Mucosa of descending colon (tissue), 3 donors: ENCODE measurements at places on chromosomes 2 and 18. TPM values are rescaled to one million over a fixed set of nuclear protein-coding genes. Genes with fewer than 3 reads are reported as not detected.

DNA sequence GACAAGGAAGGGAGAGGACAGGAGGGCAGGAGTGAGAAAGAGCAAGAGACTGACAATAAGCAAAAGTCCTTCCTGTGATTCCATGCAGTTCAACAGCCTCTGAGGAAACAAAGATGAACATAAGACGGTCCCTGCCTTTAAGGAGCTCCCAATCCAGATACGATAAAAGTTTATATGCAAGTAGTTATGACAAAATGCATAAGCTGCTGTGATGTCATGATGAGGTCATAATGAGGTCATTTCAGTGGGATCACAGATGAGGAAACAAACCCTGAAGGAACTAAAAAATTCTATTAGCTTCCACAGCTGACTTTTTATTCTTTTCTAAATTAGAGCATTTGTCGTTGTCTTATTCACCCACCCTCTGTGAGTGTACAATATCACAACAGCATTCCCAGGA, 458.5 kb upstream of the ACVR2A start:
- DNase-seq: no peak

GRCh38 chr2:127108090-127108523, 1.2 kb upstream of the BIN1 start:
- peak; percentile 11 for DNase-seq

- no peak for DNase-seq
Measured at GRCh38 chr2:59787095-59787494, 766.4 kb downstream of the BCL11A start.

GRCh38 chr2:31973665-31974064, 37.1 kb downstream of the MEMO1 start:
- no peak for DNase-seq

GRCh38 chr2:36441065-36441625, 85.6 kb downstream of the CRIM1 start:
- no peak for DNase-seq

DNA sequence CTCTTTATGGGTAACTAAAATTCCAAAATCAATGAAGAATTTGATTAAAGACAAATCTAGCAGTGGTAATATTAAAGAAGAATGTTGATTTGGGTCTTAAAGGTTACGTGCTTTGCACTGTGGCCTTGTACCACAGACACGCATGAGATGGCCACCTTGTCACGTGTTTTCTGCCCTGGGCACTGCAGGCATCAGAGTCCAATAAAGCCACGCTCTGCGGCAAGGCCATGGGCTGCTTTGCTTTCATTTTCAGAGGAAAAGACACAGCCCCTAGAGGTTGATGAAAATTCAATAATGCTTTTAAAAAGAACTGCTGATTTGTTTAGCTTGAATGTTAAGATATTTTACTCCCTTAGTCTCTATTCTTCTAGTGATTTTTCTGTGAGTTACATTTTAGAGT, 30.4 kb downstream of the AOX1 start:
- DNase-seq: no peak

DNA sequence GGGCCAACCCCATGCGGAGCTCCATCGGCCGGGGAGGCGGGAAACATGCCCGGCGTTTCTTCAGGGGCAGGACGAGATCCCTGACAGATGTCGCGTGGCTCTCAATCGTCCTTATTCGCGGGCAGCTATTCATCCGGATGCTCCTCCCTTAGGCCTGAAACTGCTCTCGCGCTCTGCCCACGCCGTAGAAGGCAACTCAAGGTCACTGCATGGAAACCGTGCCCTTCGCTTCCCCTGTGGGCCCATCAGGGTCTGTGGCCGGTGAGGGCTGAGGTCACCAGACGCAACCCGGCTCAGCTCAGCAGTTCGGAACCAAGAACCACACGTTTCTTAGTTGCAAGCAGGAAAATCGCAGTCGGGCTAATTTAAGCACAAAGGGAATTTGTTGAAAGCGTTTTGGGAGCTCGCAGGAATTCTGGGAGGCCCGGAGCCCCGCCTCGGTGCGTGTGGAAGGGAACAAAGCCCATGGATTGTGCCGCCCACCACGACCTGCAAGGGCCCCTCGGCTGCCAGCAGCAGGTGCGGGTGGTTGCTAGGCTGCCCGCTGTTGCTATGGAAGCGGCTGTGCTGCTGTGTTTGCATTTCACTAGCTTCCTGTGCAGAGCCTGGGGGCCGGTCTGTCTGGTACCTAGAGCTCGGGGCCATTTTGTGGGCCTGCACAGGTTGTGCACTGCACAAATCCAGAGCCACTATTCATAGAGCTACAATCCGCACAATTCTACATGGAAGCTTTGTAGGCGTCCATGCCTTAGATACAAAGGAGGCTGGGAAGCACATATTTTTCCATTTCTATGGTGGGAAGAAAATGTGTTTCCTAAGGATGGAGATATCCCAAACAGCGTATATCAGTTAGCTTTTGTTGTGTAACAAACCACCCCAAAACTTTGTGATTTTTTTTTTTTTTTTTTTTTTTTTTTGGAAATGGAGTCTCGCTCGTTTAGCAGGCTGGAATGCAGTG, 6.0 kb upstream of the ALLC start:
- DNase-seq: peak; percentile 54

DNA sequence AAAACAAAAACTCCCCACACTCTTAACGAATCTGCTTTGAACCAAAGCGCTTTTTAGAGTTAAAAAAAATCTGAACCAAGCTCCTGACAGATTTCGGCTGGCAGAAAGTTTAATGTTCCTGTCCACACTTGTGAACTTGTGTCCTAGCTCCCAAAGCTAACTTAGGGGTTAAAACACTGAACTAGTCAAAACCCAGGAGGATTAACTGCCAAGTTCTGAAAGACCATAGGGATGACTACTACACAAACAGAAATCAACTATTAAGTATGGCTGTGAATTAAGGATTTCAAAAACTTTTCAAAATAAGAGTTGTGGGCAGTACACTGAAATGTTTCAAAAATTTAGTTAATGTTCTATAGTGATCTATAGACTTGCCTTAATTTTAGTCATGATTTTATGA, 26.2 kb upstream of the CDKL4 start:
- DNase-seq: no peak

GRCh38 chr18:74849301-74849700, 251.6 kb downstream of the ZNF407 start:
- DNase-seq: no peak

EFHD1 gene
- total RNA-seq: 4.6 TPM

GRCh38 chr18:76351961-76352581, 143.0 kb downstream of the ZNF516 start:
- DNase-seq: no peak

G6PC2 gene
- total RNA-seq: not detected

- DNase-seq: no peak
Measured at GRCh38 chr18:5466256-5466655, 77.5 kb downstream of the EPB41L3 start.

DNA sequence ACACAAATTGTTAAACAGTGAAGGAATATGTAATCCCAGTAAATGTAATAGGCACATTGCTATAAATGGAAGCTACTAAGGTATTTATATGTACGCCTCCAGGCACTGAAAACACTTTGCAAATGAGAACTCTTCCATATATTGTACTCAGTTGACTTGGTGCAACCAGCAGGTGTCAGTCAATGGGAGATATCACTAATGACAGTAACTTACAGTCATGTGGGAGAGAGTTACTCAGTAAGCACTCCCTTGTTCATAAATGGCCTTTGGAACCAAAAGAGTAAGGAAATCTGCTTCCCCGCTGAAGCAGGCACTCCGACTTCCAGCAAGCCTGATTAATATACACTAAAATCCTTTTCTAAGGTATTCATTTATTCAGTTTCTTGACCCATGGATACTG, 5.9 kb downstream of the MDH1 start:
- DNase-seq: no peak

GRCh38 chr2:19754907-19755306, 146.9 kb downstream of the TTC32 start:
- no peak for DNase-seq

FBXO48 gene
- 1.5 TPM for total RNA-seq

DNA sequence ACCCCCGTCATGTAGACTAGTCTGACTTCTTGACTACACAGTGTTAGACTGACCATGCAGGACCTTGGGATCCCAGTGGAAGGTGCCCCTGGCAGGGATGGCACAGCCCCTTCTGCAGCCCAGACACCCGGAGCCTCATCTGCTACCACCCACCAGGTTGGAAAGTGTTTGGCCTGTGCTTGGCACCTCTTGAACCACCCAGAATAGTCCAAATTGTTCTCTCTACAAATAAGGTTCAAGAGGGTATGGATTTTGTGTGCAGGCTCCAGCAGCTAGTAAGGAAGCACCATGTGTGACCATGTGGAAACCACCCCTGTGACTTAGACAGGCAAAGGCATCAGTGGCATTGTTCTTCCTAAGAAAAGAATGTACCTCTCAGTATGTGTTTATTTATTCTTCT, 18.4 kb downstream of the L3MBTL4 start:
- no peak for DNase-seq

- no peak for DNase-seq
Measured at GRCh38 chr2:64537991-64538390, 13.9 kb downstream of the AFTPH start.

TCF7L1 gene
- 3.0 TPM for total RNA-seq

DNA sequence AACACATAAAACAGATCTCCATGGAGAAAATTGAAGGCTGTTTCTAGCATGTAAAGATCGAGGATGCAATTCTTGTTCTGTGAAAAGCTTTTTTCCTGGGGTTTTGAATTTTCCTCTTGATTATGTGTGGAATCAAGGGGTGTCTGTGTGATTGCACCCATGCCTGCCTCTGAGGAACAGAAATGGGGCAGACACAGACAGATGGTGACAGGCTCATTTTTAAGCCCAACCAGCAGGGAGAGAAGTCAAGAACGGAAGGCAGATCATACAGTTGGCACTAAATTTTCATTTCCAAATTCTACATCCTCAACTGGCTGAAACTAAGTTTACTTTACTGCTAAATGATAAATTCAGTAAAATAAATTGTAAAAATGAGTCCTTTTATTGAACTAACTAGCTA, 1037.7 kb upstream of the KLHL29 start:
- no peak for DNase-seq

DNA sequence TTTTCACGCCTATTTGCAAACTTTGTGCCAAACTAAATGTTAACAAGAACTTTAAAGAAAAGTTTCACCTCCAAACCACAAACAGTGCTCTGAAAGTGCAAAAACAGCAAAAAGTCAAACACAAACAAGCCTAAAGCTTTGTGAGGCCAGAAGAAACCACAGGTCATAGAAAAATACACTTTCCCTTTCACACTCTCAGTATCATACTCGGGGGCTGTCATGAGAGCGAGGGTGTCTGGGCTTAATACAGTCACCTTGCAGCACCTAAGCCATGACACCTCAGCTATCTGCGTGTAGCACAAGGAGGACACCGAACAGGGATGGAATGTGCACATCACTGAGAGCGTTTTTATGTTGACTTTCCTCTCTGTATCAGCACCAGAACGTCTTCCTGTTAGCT, 26.6 kb upstream of the SEH1L start:
- no peak for DNase-seq

GRCh38 chr2:48424356-48424755, 105.6 kb upstream of the STON1 start:
- DNase-seq: no peak

GRCh38 chr2:98086491-98087446, at the start of gene VWA3B:
VWA3B (plus strand) TSS chr2:98087167; CDS start chr2:98093093, 5,926 bp downstream.
- DNase-seq: peak; percentile 94

GRCh38 chr18:8803957-8804356, 98.6 kb downstream of the MTCL1 start:
- no peak for DNase-seq

DNA sequence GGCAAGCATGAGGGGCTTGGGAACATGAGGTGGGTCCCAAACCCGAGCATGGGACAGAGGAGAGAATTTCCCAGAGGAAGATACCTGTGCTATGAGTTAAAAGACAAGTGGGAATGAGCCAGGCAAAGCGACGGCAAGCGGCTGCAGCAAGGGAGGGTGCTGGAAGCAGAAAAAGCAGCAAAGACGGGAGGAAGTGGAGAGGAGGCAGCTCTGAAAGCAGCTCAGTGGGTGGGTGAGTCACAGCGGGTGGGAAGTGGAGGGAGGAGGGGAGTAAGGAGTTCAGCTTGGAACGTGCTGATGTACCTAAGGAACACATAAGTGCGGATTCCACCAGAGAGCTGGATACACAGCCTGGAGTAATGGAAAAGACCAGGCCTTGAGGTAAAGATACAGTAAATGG, 41.4 kb downstream of the THUMPD2 start:
- no peak for DNase-seq

DNA sequence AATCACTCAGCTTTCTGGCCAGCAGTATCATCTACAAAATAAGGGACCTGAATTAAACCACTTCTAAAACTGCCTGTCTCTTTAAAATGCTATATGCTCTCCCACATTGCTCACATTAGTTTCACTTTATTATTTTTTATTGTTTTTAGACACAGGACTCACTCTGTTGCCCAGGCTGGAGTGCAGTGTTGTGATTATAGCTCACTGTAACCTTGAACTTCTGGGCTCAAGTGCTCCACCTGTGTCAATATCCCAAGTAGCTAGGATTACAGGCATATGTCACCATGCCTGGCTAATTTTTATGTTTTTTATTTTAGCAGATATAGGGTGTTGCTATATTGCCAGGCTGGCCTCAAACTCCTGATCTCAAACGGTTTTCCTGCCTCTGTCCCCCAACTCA, 591.3 kb upstream of the ZNF804A start:
- no peak for DNase-seq

RUFY4 gene
- not detected for total RNA-seq

DNA sequence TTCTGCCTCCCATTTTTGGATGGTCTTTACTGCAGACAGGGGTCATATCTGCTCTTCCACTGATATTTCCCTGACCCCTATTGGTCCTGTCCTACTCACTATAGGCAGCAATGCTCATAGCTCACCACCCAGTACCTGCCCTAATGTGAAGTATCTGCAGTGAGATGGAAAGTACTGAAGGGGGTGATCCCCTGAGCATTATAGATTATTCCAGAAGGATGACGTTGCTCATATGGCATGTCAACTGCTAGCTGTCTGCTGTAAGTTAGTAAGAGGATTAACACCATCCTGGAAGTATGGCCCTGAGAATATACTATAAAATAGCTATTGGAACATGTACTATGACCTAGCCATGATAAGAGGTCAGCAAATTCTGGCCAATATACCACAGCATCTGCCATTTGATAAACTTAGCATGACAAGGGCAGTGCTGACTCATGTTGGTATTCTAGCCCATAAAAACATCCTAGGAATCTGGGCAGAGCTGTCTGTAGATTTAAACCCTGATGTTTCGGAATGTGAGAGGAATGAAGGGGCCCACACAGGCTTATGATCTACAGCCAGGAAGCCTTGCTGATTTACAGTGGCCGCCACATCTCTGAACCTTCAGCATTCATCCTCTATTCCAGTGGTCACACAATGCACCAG, 451.4 kb downstream of the TNS1 start:
- no peak for DNase-seq

DNA sequence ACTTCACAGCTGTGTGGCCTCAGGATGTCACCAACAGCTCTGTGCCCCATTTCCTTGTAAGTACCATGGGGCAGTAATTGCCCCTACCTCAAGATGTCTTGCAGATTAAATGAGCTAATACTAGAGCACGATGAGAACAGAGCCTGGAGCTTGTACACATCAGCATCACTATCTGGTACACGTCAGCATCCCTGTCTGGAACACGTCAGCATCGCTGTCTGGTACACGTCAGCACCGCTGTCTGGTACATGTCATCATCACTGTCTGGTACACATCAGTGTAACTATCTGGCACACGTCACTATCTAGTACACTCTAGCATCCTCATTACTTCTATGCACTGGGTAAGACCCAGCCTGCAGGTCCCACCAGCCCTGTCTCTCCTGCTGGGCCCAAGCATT, 37.2 kb downstream of the AQP12A start:
- no peak for DNase-seq
